ENCODE measurements at places on chromosomes 5 and 9. TPM values are rescaled to one million over a fixed set of nuclear protein-coding genes. Genes with fewer than 3 reads are reported as not detected.

DNA sequence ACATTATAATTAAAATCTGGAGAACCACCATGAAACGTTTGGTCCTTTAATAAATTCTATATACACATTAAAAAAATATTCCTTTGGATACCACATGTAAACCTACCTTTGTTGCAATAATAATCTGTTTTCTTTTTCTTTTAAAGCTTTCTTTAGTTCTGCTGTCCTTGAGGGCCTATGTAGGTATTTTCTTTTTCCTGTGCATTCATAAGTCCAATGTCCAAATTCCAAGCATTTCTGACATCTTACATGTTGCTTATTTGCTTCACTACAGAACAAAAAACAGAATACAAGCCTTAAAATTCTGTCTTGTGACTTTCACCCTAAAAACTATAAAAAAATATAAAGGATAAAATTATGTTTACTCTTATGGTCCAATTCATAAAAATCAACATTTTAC, 19.7 kb downstream of the ZCCHC10 start:
- no peak for DNase-seq

GRCh38 chr9:6855860-6856259, 98.1 kb downstream of the KDM4C start:
- DNase-seq, result no peak

SEMA6A gene
- total RNA-seq, result 24.0 TPM

DNA sequence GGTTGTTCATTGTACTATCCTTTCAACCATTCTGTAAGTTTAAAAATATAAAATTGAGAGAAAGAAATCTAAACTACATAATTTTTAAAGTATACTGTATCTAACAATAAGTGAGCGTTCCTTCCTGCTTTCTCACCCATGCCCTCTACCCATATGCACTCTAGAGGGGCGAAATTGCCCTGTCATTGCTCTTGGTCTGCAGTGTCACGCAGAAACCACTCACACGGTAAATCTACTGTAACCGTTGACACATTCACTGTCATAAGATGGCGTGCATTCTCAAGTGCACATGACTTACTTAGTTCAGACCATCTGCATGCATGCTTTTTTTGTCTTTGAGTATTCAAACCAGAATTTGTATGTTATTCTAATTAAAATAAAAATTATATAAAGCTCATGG, 55.7 kb upstream of the NIPBL start:
- DNase-seq, result no peak

- no peak for DNase-seq
Measured at GRCh38 chr5:163889369-163889768, 383.9 kb downstream of the MAT2B start.

- no peak for DNase-seq
Measured at GRCh38 chr9:77649109-77649812, 1.1 kb upstream of the GNA14 start.

DNA sequence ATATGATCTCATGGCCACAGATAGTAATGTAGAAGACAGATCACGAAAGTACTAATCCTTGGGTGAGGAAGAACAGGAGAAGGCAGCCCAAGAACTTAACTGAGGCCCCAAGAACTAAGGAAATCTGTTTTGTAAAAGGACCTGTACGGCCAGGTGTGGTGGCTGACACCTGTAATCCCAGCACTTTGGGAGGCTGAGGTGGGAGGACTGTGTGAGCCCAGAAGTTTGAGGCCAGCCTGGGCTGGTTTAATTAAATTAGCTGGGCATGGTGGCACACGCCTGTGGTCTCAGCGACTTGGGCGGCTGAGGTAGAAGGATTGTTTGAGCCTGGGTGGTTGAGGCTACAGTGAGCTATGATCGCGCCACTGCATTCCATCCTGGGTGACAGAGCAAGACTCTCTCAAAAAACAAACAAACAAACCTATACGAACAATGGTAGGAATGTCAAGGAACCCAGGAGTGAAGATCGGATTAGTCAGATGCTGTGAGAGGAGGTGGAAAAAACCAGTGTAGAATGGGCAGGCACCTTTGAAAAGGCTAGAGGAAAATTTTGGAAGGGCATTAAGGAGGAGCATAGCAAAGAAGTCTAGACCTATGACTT, 283.8 kb upstream of the DMRT1 start:
- DNase-seq, result no peak

SELENOP gene
- 807 TPM for total RNA-seq

DNA sequence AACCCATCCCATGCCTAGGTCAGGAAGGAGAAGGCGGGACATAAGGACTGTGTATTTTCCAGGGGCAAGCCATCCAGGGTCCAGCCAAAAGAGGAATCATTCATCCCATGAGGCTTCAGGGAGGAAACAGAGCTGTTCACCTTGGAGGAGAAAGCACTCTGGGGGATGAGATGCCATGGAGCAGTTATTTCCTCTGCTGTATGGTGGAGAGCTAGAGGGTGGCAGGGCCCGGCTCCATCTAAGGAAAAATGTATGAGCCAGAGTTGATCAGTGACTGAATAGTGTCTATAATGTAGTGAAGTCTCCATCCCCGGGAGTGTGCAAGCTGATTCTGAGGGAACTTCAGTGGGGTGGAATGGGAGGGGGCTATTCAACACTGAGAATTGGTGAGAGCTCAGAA, 8.0 kb downstream of the ENHO start:
- DNase-seq, result peak; percentile 35

ALDH1A1 gene
- total RNA-seq, result 136 TPM

DNA sequence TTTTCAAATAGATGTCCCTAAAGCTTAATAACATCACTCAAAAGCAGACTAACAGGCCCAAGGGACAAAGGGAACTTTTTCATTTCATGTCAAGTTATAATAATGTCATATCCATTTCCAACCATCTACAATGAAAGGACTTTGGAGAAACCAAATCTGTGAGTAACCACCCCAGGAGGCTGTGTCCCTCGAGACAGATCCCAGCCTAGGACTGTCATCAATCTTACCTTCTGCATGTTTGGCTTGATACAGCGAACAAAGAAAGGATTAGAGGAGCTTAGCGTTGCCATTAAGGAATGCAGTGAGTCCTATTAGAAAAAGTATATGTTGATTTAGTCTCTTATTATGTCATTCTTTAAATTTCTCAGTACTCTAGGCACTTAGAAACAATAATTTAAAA, 137.8 kb upstream of the RETREG1 start:
- no peak for DNase-seq

CTXN3 gene
- total RNA-seq, result not detected

GRCh38 chr5:143605403-143606005, 202.0 kb upstream of the NR3C1 start:
- no peak for DNase-seq

GRCh38 chr5:135565725-135566421, 12.9 kb downstream of the CXCL14 start:
- DNase-seq, result no peak

DNA sequence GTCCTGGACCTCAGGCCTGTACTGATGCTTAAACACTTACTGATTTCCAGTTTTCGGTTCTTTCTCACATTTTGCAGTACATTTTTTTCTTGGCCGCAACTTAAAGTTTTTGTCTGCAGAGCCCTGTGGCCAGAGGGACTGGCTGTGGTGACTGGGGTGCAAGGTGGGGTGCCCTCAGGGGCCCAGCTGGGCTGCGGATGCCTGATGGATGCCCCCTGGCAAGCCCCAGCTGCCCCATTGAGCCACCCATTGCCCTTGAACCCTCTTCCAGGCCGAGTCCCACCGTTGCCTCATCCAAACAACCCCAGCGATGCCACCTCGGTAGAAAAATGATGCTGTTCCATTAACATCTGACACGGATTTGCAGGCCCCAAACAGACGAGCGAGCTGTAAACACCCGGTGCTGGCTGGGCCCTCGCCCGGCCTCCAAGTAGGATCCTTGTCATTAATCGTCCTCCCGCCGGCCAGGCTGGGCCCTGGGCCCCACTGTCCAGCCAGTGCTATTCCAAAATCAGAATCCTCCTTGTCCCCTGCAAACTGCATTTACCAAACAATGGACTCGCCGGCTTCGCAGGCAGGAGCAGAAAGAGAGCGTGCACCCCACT, 107.9 kb downstream of the PHF2 start:
- DNase-seq, result peak; percentile 68

TAS2R1 gene
- not detected for total RNA-seq

DNA sequence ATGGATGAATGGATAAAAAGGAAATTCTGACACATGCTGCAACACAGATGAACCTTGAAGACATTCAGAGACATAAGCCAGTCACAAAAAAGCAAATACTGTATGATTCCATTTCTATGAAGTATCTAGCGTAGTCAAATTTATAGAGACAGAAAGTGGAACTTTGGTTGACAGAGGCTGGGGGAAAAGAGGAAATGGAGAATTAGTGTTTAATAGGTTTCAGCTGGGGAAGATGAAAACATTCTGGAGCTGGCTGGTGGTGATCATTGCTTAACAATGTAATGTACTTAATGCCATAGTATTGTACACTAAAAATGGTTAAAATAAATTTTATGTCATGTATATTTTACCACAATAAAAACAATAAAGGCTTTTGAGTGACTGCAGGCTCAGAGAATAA, 24.2 kb downstream of the PPIC start:
- no peak for DNase-seq

PIP5K1B gene
- total RNA-seq, result 0.74 TPM

- DNase-seq, result no peak
Measured at GRCh38 chr5:147415651-147416050, 94.2 kb downstream of the DPYSL3 start.

DNA sequence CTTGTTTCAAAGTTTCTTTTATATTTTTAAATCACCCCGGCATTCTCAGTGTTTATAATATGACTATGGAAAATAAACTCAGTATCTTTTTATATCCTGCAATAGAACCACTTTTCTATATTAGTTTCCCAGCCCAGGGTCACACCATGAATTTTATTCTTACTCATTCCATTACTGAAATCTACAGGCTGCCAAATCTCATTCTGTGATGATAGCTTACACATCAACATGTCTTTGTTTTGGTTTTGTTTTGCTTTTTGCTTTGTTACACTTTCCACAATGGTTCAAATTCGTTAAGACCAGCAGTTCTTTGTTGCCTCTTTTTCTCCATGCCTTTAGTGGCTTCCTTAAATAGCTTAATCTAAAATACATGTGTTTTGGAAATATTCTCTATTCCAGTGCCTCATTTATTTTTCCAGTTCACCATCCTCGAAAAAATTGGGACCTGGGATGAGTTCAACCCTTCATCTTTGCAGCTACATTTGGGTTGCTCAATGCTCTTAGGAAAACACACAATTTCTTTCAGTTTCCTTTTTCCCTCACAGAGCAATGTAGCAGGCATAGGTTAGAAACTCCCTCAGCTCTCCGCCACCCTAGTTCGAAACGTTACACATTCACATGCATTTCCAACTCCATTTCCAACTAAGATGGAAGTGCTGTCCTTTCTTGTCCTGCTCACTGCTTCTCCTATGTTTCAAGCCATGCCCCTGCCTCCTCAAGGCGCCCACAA, 1146.3 kb downstream of the MAT2B start:
- DNase-seq, result no peak

DNA sequence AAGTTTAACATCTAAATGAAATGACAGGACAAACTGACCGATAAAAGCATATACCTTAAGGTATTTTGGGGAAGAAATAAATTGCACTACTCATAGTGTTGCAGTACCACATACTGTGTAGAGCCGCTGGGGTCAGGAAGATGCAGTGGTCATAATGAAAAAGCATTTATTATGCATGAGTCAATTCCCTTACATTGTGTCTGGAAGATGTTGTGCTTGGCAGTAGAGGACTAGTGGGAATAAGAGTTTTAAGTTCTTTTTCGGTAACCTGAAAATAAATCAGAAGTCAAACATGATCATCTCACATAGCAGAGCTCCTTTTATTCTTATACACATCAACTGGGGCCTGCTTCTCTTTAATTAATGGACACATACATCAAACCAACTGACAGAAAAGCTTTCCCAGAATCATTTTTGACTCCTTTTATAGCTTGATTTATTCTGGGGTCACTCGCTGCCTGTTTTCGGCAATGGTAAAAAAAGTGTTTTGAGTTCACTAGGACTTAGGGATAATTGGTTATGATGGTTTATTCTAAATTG, 262.5 kb upstream of the CHD1 start:
- DNase-seq, result no peak

IFNA2 gene
- not detected for total RNA-seq

GRCh38 chr9:135000647-135001245, 83.0 kb upstream of the FCN1 start:
- no peak for DNase-seq

DNA sequence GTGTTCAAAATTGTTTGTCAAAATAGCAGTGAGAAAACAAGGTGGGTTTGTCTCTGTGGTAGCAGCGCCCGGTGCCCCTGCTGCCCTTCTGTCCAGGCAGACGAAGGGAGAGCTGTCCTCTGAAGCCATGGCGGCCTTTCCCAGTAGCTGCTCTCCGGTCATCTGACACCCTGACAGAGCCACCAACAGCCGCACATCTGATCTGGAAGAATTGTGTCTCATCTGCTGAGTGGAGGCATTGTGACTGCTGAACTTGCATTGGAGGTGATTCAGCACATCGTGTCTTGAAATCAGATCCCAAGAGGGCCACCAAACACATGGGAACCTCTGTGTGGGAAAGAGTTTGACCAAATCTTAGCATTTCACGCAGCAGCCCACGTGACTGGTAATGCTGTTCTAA, 337.6 kb upstream of the IRX1 start:
- no peak for DNase-seq

- DNase-seq, result no peak
Measured at GRCh38 chr9:3018071-3018470, 174.2 kb upstream of the PUM3 start.

PCDHGC3 gene
- 46.8 TPM for total RNA-seq

SLC6A3 gene
- not detected for total RNA-seq

GRCh38 chr9:4168526-4168925, 131.3 kb downstream of the GLIS3 start:
- no peak for DNase-seq

GRCh38 chr9:78470216-78470615, 173.3 kb downstream of the PSAT1 start:
- DNase-seq, result no peak

- no peak for DNase-seq
Measured at GRCh38 chr5:37722236-37723161, 117.3 kb downstream of the GDNF start.

- DNase-seq, result no peak
Measured at GRCh38 chr9:88577256-88578120, 42.5 kb downstream of the NXNL2 start.

DNA sequence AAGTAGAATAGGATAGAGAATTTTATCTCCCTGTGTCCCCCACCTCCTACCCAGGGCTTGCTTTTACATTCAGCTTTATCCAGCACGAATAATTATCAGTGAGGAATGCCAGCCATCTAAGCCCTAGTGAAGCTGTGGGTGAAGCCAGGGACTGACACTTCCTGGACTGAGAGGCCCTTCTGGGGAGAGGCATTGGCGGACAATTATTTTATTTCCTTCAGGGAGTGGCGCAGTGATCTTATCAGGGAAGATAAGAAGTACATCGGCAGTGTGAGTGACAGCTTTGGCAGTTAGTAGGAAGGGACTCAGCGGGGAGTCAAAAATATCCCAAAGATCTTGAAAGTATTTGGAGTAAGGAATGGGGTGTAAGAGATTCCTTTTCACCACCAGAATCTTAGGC, 34.9 kb upstream of the RPS23 start:
- DNase-seq, result no peak

- peak; percentile 5 for DNase-seq
Measured at GRCh38 chr9:16342246-16343020, 528.0 kb downstream of the BNC2 start.
